ENCODE measurements at places on chromosomes 1 and 21.

DNA sequence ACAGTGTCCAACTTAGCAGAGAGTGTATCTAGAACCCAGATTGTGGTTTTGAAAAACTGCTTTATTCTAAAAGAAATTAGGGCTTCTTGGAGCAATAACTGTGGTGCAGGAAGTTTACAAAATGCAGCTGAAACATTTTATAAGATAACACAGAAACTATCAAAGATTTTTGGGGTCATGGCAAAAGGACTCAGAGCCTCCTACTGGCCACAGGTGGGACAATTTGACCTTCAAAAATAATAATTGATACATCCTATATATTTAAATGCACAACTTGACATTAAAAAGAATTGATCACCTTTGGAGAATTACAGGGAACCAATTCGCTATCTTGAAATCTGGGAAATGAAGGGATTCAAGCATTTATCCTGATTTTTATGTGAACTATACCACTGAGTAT, 235.2 kb downstream of the RPS6KC1 start:
- no peak for DNase-seq

GRCh38 chr1:71600023-71600422, 519.2 kb upstream of the ZRANB2 start:
- DNase-seq, result no peak

GRCh38 chr1:155188268-155188667, 14.6 kb downstream of the TRIM46 start:
- no peak for DNase-seq

GRCh38 chr1:17381161-17381560, 9.2 kb downstream of the PADI6 start:
- no peak for DNase-seq

DNA sequence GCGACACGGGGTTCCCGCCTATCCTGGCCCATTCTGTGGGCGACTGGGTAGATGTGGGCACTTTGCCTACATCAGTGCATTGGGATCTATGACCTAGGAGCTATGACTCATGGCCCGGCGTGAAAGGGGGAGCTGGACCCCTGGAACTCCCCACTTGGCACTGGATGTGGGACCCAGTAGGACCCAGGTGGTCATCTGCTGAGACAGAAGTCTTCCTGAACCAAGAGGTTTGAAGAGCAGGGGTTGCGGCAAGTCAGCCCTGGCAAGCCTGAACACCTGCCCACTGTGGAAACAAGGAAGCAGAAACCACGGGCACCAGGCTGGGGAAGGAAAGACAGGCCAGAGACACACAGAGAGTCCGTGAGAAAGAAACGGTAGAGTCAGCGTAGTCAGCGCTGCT, 656.7 kb downstream of the AJAP1 start:
- no peak for DNase-seq

DNA sequence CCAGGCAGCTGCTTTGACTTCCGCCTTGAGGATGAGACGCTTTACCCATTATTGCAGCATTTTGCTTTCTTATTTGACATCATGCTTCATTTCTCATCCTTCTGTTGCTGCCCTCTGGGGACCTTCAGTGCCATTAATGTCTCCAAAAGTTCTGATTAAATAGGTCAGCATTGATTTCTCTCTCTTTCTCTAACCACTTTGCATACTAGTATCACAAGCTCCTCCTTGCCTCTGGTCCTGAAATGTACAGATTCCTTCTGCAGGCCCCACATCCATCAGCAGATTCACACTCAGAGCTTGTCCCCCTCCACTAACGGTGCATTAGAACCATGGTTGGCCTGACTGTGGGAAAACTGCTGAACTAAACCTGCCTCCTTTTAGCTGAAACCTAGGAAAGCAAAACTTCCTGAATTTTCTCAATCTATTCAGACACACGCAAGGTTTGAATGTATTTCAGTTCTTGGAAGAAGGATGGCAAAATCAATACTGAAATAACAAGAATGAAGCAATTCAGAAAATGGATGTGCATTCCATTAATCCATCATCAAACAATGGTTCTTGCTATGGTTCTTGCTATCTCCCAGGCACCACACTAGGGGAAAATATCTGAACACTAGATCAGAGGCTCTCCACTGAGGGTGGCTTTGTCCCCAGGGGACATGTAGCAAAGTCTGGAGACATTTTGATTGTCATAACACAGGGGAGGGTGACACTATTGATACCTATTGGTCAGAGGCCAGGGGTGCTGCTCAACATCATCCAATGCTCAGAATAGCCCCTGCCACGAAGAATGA, 154.5 kb downstream of the PCP4 start:
- DNase-seq, result no peak

DNA sequence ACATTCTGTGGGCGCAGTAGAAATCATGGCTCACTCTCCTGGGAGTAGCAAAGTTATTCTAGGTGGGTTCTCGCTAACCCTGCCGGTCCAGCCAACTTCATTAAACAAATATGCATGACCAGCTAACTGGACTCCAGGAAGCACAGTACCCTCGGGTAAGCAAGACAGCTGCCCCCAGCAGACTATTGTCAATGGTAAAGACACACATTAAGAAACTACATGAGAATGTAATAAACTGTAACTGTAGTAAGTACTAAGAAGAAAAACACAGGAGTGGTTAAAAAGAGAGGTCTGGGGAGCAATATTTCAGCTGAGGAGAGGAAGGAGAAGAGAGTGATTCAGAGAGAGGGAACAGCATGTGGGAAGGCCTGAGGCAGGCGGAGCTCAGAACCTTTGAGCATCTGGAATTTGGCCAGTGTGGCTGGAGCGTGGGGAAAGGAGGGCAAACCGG, 7.4 kb downstream of the SLC2A5 start:
- DNase-seq, result no peak

DNA sequence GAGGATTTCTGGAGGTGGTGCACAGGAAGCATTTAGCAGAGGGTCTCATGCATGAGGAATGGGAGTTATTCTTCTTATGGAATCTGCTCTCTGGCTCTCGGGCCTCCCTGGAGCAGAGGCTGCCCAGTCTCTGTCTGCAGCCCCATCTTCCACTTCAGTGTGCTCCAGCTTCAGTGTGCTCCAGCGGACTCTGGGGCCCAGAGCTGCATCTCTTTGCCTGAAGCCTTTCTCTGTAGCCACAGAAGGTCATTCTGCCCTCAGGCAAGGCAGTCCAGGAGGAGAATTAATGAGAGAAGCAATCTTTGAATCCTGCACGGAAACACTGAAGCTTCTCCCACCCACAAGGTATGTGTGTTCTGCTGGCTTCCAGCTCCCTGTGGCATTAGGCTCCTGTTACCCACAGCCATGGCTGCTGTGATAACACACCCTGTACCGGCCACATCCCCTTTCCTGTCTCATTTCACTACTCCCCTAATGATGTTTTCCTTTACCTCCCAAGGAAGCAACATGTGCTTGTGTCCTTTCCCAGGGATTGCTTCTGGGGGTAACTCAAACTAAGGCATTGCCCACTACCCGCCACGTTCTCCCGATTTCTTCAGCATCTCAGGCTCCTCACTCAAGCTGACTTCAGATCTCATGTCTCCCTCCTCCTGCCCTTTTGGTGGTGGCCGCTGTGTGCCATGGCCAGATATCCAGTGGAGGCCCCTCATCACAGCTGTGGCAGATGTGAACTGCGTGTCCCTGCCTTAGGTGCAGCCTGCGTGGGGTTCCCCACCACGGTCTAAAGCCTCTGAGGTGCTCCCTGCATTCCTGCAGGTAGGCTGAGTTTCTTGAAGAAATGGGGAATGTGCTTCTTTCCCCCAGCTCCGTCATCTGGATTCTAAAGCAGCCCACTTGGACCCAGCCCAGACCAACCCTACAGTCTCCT, 181.2 kb upstream of the GALNT2 start:
- no peak for DNase-seq

Measured in stimulated activated naive CD8-positive, alpha-beta T cell treated with anti-CD3 and anti-CD28 coated beads, Interleukin-15, Interleukin-2, amounts not matched to agents 100 U/mL and 50 U/mL, for 24 hours (primary cell).